ENCODE measurements at places on chromosomes 2 and 18.

- DNase-seq, result no peak
These were observed 160.4 kb upstream of the BCL2L11 start for GRCh38 chr2:110960281-110960680.

GRCh38 chr18:37264956-37265355, 300.6 kb downstream of the CELF4 start:
- DNase-seq, result no peak

DNA sequence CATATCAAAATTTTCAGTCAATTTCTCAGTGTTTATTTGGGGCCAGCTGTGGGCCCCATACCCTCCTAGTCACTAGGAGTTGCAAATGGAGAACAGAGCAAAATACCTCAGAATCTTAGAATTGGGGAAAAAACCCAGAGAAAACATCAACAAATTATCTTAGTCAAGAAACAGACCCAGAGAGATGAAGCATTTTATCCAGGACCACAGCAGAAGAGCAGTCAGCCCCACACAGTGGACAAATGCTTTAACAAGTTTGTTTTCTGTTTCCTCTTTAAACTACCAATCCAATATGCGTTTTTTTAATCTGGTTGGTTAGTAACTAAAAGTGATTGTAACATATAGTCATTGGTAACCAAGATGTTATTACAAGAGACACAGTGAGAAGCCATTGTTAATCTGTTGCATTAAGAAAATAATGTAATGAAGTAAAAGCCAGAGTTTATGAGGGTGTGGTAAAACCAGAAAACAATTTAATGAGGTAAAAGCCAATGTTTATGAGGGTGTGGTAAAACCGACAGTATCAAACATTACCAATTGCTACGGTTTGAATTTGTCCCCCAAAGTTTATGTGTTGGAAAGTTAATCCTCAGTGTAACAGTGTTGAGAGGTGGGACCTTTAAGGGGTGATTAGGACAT, 60.7 kb upstream of the COX7A2L start:
- no peak for DNase-seq

DNA sequence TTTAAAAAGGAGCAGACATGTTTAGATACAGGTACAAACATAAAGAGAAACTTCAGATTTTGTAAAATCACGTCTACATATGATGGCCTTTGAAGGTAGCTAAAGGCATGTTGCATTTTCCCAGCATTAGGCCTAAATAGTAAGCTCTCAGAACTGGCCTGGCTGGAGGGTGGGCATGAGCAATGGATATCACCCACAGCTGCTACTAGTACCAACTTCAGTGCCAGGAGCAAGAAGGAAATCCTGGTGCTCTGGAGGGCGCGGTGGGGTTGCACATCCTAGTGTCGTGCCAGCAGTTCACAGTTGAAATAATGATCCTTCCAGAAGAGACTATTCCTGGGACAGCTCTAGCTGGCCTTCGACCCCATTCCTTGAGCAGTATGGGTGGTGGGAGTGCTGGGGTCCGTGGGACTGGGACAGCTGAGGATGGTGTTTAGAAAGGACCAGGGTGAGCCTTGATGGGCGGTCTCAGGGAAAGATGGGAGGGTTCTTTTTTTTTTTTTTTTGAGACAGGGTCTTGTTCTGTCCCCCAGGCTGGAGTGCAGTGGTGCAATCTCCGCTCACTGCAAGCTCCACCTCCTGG, 4.9 kb downstream of the DES start:
- no peak for DNase-seq

DNA sequence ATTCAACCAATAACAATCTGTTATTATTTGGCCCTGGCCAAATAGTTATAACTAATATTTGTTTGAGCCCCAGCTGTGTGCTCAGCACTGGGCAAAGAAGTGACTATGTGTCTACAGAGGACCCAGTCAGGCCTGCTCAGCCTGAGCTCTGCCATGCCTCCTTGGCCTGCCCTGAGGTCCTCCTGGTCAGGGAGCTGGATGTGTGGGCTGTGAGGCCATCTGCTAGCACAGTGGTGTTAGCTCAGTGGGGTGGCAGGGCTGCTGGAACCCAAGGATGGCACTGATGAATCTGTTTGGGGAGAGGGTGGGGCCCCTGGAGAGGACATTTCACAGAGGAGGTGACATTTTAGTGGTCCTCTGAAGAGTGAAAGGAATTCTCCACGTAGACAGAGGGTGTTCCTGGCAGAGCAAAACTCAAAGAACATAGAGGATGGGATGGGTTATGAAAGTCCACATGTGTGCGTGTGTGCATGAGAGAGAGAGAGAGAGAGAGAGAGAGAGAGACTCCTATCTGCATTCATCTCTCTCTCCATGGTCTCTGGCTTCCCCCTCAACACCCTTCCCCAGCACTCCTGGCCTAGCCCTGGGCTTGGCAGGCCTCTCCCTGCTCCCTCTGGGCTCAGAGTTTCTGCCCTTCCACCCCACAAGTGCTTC, 21.2 kb upstream of the ATOH8 start:
- DNase-seq, result no peak

GRCh38 chr2:118050386-118050785, 36.5 kb upstream of the CCDC93 start:
- DNase-seq, result no peak

DNA sequence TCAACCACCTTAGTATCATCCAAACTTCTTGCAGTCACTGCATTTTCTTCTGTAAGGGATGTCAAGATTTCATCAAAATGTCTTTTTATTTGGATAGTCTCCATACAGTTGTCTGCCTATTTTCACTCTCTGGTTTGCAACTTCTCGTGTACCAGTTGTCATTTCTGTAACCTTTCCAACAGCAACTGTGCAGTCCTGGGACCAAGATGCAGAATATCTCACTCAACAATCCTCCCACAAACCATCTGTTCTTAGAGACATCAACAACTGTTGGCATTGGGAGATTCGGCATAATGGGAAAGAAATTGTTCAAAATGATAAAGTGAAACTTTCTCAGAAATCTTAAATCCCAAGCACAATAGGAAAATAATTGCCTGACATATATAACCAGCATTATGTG, 933.6 kb upstream of the SLC39A10 start:
- no peak for DNase-seq

DNA sequence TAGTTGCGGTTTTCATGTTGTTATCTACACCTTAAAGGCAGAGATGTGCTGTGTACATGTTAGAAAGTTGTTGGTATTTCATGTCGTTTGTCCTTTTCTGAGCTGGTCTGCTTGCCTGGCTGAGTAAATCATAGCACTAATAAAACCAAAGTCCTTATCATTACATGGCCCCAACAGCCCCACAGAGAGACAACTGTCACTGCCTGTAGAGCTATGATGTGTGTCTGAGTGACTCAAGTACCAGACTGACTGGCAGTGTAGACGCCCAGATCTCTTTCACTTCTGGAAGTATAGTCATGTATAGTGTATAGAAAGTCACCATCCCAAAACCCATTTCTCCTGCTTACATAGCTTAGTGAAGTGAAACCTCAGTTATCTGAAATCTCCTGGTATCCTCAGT, 4.3 kb downstream of the SOCS6 start:
- no peak for DNase-seq
